CD8-positive, alpha-beta memory T cell (primary cell): ENCODE measurements at places on chromosomes 6 and 20. TPM values are rescaled to one million over a fixed set of nuclear protein-coding genes. Genes with fewer than 3 reads are reported as not detected.

- DNase-seq: no peak
Observed at GRCh38 chr6:53750052-53750650, 44.7 kb upstream of the LRRC1 start.

Gene KHDC1L
- total RNA-seq: 0.37 TPM

Gene HSPA12B
- total RNA-seq: not detected

Gene CDH26
- total RNA-seq: 0.91 TPM

Gene SNAP91
- total RNA-seq: not detected

Gene PTCRA
- total RNA-seq: not detected

- DNase-seq: no peak
Observed at GRCh38 chr6:110786696-110787095, 28.6 kb downstream of the CDK19 start.

- DNase-seq: no peak
Observed at GRCh38 chr20:836190-836589, 2.7 kb downstream of the FAM110A start.

GRCh38 chr20:45433316-45433715 is 17.4 kb downstream of the PIGT start:
- no peak for DNase-seq

DNA sequence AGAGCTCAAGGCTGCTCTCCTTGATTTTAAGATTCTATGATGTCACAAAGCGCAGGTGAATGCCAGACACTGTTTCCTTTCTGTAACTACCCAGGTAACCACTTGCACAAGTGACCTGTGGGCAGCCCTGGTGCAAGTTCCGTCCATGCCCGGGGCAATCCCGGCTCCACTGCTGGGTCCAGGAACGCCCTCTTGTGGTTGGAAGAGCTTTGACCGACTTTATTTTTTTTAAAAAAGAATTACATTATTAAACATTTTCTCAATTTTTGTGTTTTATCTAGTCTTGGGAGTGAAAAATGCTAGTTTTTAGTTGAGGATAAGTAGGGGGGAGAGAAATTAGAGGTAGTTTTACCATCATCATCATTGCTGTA is 695.2 kb downstream of the QKI start:
- DNase-seq: no peak

DNA sequence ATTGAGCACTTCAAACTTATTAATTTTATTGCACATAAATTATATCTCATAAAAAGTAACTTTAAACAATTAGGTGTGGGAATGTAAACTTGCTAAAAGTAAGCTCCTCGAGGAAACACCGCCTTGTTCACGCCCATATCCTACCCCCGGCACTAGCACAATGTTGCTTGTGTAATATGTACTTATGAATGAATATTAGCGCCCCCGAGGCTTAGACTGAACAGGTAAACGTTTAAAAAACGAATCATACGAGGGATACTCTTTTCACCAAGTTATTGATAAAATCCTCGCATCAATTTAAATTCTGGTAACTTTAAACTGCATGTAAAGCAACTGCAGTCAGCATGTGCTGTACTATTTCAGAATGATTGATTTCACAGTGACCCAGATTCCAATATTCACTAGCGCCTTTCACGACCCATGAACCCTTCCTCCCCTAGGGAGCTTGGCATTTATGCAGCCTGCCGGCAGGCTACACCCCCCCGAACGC is 637 bp downstream of the TFB1M start:
- no peak for DNase-seq

Gene C6orf52
- total RNA-seq: 6.8 TPM

- DNase-seq: no peak
Observed at GRCh38 chr20:48317578-48317977, 510.2 kb downstream of the PREX1 start.

- DNase-seq: no peak
Observed at GRCh38 chr20:61119794-61120410, 132.2 kb upstream of the CDH4 start.

Gene TNNC2
- not detected for total RNA-seq

GRCh38 chr6:6583836-6584235 is 4.7 kb upstream of the LY86 start:
- no peak for DNase-seq

GRCh38 chr6:12950976-12951375 is 234.4 kb downstream of the PHACTR1 start:
- no peak for DNase-seq

Gene TMEM200A
- 1.7 TPM for total RNA-seq

GRCh38 chr6:19424853-19425252 is 412.3 kb upstream of the ID4 start:
- no peak for DNase-seq

Gene FAM217A
- not detected for total RNA-seq

GRCh38 chr6:125754566-125754965 is 5.1 kb downstream of the HEY2 start:
- no peak for DNase-seq

DNA sequence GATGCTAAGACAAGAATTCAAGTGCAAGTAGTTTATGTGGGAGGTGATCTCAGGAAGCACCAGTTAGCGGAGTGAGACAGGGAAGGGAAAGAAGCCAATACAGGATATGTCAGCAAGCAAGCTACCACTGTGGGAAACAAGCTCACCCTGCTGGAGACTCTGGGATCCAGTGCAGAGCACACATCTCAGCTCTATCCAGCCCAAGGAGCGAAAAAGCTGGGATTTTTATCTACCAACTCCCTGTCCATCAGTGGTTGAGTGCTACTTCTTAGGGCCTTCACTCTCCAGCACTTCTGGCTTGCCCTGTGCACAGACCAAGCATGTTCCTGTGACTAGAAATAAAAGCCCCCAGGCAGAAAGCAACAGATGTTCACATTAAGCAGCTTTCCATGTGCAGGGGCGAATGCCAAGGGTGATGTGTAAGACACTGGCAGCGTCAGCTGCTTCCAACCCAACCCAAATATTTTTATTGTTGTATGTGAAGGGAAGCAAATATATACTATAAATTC is 10.8 kb upstream of the RNF24 start:
- DNase-seq: no peak

Gene MDC1
- total RNA-seq: 59.4 TPM

- no peak for DNase-seq
Observed at GRCh38 chr6:66245231-66245630, 538.2 kb upstream of the EYS start.

DNA sequence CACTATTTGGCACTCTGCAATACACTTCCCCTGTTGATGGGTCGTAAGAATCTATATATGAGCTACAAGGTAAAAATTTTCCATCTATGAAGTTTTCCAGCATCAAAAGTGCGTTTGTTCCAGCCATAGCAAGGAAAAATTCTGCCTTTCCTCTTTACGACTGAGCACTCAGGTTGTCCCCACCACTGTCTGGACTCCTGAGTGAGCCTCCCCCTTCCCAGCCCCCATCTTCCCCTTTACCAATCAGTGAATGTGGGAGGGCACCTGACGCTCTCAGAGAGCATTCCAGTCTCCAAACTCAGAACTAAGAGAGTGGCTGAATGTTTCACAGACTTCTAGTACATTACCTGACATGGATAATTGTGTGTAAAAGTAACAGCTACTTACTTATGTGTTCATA is at the start of gene ALDH8A1:
TSS of gene ALDH8A1 (minus strand) at position 175 of the 400 bp plus-strand sequence. CDS start at position 127, 48 bp downstream.
- DNase-seq: no peak

Gene BPIFA1
- total RNA-seq: not detected

Gene RAD21L1
- not detected for total RNA-seq

- peak; percentile 31 for DNase-seq
Observed at GRCh38 chr20:13546497-13547131, 92.1 kb downstream of the TASP1 start.

DNA sequence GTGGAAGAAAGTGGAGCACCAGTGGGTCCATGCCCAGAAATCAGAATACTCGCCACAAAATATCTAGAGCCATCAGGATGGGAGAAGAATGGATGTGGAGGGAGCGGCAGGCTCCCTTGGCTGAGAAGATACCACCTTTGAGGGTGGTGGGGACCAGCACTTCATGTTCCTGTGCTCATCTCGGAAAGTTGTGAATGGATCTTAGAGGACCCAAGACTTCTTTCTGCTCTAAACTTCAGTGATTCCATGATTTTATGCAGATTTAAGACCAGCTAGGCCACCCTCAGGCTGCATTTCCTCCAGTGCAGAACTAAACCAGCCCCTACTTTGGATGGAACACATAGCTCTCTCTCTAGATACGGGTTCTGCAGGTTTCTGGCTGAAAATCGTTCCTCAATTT is 416.5 kb downstream of the CDC5L start:
- DNase-seq: no peak

DNA sequence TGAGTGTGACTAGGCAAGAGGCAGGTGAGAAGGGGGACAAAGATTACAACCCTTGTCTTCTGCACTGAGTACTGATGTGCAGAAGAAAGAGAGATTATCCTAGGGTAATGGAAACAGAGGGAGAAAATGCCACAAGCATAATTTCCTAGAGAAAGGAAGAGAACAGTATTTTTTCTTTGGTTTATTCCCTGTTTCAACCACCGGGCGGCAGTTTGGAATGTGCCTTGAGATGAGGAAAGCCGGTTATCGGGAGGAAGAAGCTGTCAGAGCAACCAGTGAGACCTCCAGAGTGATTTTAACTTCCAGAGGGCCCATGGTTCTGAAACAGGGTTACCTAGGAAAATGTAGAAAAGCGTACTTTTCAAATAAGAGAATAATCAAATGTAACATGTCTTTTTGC is 121.4 kb downstream of the REV3L start:
- no peak for DNase-seq

- DNase-seq: peak; percentile 13
Observed at GRCh38 chr6:40308533-40309306, 278.4 kb downstream of the LRFN2 start.

DNA sequence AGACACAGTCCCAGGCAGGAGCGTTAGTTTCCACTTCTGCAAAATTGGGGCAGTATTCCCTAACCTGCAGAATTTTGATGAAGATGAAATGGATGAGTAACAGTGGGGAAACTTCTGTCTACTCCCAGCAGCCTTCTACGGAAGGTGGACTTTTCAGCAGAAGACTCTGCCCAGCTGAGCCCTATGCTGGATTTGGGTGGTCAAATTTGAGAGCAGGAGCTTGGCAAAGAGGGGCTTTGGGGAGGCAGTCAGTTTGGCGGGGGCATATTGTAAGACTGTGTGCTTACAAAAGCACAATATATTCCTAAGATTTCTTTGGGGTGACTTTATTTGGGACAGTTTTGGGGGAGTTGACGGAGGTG is 5.4 kb upstream of the SDCBP2 start:
- no peak for DNase-seq

DNA sequence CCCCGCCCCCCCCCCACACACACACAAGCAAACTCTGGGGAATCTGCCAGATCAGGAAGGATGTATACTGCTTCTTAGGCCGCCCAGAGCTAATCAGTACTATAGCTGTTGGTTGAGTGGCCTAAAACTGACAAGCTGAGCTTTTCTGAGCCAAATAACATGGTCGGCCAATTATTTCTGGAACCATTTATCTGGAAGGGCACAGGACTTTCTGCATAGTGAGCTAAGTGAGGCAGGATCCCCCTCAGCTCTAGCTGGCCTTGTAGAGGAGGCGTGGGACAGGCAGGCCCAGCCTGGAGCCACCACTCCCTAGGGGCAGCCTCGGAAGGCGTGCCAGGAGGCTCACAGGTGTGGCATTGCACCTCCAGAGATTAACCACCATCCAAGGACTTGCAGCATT is 200.1 kb downstream of the TMEM242 start:
- DNase-seq: no peak

Gene KIFC1
- total RNA-seq: 52.7 TPM

GRCh38 chr6:6891125-6891721 is 216.5 kb upstream of the RREB1 start:
- no peak for DNase-seq

- DNase-seq: no peak
Observed at GRCh38 chr6:54981647-54982046, 135.1 kb downstream of the FAM83B start.

Gene TRIM15
- not detected for total RNA-seq

DNA sequence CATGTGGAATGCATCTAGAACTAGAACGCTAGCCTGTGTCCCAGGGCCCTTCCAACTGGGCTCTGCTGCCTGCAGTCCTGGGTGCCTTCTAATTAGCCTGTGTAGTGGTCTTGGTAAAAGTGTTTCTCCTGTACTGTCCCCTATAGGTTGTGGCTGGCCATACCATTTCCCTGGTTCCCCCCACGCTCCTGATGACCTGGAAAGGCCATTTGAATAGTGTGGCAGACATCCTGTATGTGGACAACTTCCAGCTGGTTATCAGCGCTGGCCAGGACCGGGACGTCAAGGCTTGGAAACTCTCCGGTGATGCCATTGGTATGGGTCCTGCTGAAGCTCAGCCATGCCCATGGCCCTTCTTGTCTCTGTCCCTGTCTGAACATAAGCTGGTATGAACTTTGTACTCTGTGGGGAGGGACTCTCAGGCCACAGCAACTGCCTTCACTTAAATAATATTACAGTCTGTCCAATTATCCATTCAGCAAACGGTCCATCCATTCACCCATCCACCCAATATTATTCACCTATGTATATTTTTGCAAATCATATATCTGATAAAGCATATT is 60.7 kb downstream of the SUN5 start:
- DNase-seq: no peak

- no peak for DNase-seq
Observed at GRCh38 chr6:167826896-167827582, at the start of gene AFDN. TSS of gene AFDN (plus strand) at chr6:167826911. CDS start at chr6:167827133, 222 bp downstream.

Gene HTR1E
- not detected for total RNA-seq

DNA sequence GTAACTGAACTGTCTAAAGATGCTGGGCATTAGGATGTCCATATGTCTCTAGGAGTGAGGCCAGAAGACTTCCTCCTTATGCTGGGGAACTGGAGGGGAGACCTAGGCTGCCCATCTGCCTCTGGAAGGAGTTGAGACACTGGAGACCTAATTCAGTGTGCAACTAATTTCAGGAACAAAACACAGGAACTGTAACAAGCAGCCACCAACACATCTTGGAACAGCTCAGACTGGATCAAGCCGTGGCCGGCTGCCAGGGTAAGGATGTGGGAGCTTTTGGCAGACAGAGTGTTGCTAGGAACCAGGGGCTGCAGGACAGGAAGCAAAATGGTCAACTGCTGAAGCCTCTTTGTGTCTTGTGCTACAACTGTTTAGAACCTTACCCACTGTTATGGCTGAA is 16.4 kb upstream of the MAS1 start:
- DNase-seq: no peak

Gene CAPN11
- not detected for total RNA-seq

- no peak for DNase-seq
Observed at GRCh38 chr6:38279423-38279822, 360.3 kb downstream of the BTBD9 start.

GRCh38 chr20:15039088-15039752 is 701.8 kb upstream of the FLRT3 start:
- DNase-seq: no peak

DNA sequence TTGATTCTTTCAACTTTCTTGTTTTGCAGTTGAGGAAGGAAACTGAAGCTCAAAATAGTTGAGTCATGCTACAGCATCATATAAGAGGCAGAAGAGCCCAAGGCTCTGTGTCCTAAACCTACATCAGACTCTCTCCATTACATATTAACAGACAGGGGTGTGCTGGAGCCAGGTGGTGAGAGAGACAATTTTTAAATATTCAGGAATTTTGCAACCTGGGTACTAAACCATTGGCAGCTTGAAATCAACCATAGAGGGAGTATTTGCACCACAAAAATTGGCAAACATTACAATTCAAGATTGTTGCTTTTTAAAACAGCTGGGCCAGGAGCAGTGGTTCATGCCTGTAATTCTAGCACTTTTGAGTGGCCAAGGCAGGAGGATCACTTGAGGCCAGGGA is 65.8 kb upstream of the SOX4 start:
- DNase-seq: no peak
